ENCODE measurements at places on chromosomes 7 and 10.

- DNase-seq: no peak
These were observed 6.6 kb upstream of the TPK1 start for GRCh38 chr7:144842377-144842851.

- no peak for DNase-seq
These were observed 29.7 kb downstream of the EBF3 start for GRCh38 chr10:129934196-129934925.

DNA sequence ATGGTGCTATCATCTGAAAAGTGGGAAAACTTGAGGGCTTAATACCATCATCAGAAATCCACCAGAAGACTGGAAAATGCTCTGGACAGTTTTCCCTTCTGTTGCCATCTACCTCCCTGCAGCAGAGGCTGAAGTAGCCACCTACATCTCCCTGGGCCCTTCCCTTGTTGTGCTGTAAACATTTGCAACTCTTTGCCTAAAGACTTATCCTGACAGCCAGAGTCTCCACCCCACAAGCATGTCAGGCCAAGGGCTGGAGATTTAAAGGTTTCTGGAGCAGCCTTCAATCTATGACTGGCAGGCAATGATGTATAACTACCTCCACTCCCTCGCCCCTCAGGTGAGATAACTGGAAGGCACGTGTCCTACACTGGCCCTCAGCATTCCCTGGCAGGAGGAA lies 29.7 kb upstream of the INMT start:
- no peak for DNase-seq

- DNase-seq: no peak
These were observed 770.2 kb downstream of the GRID1 start for GRCh38 chr10:85596389-85596788.

DNA sequence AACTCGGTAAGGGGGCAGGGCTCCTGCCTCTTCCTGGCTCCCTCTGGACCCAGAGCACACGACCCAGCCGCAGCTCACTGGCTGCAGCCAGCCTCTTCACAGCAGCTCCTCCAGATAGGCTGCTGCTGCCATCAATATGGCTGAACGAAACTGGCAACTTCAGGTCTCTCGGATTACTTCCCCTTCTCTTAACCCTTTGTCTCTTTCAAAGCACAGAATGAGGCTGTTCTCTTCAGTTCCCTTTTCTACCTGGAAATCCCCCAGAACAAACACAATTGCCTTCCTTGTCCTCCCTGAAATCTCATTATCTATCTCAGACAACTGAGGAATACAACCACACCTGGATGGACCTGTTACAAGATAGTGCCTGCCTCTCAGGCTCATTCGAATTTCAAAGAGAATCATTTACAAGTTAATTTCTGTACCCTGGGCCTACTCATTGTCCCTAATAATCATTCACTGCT lies 193.4 kb upstream of the MBL2 start:
- DNase-seq: no peak

GRCh38 chr7:16841681-16842080 lies 36.9 kb upstream of the AGR2 start:
- no peak for DNase-seq

DNA sequence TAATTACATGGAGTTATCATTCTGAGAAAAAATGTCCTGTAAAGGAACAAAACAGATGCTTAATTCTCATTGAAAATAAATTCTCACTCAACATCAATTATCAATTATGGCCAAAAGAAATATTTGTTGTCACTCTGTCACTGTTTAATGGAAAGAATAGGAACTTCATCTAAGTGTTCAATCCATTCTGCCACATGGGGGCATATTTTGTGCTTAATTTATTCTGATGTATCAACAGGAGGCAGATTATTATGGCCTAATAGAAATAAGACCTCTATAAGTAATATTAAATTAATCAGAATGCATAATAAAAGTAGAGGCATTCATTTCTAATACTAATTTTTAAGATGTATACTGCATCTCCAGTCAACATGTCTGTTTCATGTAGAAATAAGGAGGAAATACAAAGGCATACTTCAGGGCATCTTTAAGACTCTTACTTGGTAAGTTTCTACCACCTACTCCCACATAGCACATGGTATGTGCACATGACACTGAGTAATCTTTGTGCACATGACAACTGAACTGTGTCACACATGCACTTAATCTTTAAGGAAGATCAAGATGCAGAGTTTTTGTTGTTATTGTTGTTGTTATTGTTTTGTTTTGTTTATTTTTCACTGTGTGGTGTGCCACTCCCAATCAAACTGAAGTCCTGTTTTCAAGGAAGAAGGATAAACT lies 420.4 kb upstream of the SEMA3A start:
- DNase-seq: no peak

GRCh38 chr10:122657729-122658128 lies 41.9 kb downstream of the C10orf120 start:
- DNase-seq: no peak

- no peak for DNase-seq
These were observed 73.0 kb upstream of the BMPER start for GRCh38 chr7:33832271-33832721.

DNA sequence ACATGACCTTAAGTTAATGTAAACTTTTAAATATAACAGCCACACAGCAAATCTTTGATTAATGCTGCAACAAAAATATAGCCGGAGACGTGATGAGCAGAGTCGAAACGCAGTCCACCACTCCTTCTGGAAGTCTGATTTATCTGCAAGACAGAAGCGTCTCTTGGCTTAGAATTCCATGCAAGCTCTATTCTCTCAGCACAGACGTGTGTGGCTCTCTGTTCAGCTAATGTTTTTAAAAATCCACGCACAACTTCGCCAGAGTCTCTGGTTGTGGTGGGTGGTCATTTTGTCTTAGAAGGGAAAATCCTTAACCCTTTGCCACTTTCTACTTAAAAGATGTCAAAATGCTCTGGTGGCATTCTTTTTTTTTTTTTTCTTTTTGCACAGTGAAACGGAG lies 438.0 kb upstream of the MGMT start:
- DNase-seq: no peak

GRCh38 chr7:22301790-22302189 lies 55.2 kb downstream of the RAPGEF5 start:
- DNase-seq: no peak

DNA sequence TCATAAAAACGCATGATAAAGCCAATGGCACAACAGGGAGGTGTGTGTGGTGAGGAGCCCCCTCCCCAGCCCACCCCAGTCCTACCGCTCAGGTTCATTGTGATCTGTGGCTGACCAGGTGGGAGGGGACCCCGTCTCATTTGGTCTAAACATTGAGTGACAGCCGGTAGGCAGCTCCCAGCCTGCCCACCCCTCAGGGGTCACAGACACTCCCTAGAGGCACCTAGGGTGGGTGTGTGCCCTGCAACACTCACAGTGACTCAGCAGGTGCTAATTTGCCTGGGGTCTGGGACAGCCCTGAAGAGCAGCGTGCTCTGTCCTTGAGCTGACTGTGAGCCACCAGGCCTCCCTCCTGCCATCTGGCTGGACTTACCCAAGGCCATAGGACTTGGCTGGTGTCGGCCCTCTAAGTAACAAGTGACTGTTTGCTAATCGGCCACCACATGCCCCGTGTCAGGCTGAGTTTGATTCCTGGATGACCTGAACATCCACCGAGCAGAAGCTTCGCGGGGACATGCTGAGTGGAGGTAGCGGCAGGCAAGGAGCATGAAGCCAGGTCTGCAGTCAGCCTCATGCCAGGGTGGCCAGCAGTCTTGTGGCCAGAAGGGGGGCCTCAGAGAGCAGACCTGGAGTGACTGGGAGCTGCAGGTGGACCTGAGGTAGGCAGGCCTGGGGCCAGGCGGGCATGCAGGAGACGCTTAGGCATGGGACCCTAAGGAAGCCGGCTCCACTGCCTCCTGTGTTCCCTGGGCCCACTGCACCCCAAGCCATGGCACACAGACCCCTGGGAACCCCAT lies 282.3 kb upstream of the SHH start:
- DNase-seq: no peak

- no peak for DNase-seq
These were observed 335.9 kb downstream of the GFRA1 start for GRCh38 chr10:115936926-115937767.

- peak; percentile 23 for DNase-seq
These were observed 448 bp downstream of the SEC24C start for GRCh38 chr10:73744664-73744975.

GRCh38 chr10:106535304-106535953 lies 629.1 kb downstream of the SORCS1 start:
- DNase-seq: no peak

DNA sequence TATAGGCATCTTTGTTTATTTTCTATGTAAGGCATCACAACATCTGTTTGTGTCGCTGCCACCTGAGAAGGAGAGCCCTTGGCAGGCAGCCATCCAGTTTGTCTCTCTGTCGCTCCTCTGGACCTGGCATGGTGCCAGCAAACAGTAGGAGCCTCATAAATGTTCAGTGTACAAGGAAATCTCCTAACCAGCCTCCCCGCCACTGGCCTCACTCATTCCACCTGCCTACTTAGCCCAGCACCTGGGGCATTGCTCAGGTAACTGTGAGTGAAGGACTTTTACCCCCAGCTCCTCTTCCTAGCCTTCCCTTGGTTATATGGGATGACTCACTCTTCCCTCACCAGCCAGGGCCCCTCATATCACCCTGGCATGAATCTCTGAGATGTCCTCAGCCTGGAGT lies 61.7 kb upstream of the NPTX2 start:
- DNase-seq: no peak

DNA sequence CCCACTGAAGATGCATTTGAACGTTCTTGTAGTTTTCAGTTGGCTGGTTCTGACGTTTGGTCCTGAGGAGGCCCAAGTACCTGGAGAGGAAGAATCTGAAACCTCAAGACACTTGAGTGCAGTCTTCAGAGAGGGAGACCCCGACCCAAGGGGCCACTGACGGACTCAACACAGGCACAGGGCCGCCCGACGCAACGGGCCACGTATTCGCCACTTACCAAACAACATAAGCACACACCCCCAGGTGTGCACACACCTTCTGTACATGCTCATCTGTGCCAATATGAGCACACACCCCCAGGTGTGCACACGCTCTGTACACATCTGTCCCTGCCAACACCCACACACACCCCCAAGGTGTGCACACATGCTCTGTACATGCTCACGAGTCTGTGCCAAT lies 68.5 kb downstream of the DIP2C start:
- no peak for DNase-seq

DNA sequence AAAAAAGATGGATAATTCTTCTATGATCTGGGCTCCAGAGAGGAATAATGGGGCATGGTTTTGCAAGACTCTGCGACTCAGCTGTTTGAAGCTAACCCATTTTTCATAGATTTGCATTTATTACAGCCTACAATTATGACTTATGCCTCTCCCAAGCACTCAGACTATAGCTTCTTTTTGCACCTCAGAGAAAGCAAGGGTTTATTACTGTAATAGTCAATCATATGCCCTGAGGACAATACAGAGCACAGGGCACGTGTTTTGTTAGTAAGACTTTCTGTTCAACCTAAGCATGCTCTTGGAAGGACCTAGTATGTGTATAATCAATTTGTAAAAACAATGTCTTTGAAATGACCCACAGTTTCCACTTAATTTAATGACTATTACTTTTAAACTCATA lies 221.2 kb downstream of the PARD3 start:
- DNase-seq: no peak

- DNase-seq: no peak
These were observed 757 bp downstream of the ANKIB1 start for GRCh38 chr7:92246360-92247101.

GRCh38 chr7:106603346-106603745 lies 57.6 kb downstream of the CCDC71L start:
- DNase-seq: no peak

DNA sequence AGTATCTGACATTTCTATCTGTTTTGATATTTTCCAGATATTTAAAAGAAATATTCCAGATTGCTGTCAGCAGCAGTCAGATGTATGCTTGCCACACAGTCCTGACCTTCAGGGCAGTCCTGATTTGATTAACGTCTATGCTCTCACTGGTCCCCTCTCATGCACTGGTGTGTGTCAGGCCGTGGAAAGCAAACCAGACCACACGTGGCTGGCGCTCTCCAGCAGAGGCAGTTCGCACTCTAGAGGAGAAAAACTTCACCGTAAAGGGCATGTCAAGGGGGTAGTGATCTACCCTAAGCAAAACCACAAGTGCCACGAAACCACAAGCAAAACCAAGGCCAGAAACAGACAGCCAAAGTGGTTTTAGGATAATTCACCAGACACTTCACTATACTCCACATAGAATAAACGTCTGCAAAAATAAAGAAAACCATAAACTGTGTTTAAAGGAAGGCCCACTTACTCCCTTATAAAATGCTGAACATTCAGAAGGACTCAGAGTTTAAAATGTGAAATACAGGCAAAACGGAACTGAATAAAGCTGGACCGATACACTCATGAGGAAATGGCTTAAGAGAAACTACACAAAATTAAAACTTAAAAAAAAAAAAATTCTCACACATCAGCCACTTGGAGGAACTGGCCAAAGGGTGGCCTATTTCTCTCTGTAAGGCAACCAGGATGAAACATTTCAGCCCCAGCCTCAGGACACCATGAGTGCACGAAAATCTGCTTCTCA lies 26.4 kb downstream of the PARP12 start:
- DNase-seq: no peak

All from activated CD8-positive, alpha-beta memory T cell treated with anti-CD3 and anti-CD28 coated beads for 1 hour (primary cell).